CD8-positive, alpha-beta memory T cell (primary cell): ENCODE measurements at places on chromosomes 4 and X.

DNA sequence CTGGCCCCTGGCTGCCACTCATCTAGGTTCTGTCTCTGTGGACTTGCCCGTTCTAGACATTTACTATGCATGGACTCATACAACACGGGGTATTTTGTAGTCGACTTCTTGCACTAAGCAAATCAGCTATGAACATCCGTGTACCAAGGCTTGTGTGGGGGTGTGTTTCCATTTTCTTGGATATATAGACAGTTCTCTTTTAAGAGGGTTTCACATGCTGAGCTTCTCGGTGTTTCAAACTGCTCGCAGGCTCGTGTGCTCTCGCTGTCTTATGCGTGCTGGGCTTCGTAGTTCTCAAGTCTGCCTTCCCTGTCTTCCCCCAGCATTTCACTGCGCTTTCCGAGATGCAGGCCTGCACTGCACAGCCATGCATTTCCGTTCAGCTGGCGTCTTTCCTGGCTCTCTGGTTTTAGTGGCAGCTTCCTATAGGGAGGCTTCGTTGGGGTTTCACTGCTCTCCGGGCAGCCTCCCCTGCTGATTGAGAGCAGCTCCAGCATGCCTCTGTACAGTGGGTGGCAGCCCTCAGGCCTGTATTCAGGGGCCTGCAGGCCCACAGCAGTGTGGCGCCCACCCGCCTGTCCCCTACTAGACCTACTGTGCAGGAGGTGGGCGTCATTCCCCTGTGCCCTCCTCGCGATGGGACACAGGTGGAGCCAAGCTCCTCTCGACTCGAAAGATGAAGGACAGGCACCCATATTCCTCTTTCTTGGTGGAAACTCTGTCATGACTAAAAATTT, 27.6 kb downstream of the ZBTB49 start:
- no peak for DNase-seq

GRCh38 chr4:93828995-93829819, 654 bp downstream of the ATOH1 start:
- DNase-seq: no peak

GRCh38 chr4:85703096-85703495, 228.1 kb downstream of the ARHGAP24 start:
- no peak for DNase-seq

- DNase-seq: no peak
Observed at GRCh38 chr4:30757357-30757756, 37.2 kb downstream of the PCDH7 start.

DNA sequence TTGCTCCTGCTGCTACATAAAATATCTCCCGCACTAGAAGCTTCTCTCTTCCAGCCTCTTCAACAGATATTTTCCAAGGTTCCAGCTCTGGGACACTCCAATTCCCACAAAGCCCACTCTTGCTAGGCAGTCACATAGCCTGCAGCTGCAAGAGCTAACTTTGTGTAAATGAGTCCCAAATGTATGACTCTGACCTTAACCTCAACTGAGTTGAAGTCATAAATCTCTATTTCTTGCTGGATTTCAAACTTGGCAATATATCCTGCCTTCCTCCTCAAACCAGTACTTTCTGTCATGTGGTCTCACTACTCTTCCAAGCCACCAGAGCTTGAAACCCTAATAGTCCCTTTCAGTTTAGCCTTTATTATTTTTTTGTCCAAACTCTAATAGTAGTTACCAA, 315.4 kb upstream of the GRIA3 start:
- no peak for DNase-seq

GRCh38 chr4:8221985-8222384, 22.9 kb downstream of the SH3TC1 start:
- no peak for DNase-seq

DNA sequence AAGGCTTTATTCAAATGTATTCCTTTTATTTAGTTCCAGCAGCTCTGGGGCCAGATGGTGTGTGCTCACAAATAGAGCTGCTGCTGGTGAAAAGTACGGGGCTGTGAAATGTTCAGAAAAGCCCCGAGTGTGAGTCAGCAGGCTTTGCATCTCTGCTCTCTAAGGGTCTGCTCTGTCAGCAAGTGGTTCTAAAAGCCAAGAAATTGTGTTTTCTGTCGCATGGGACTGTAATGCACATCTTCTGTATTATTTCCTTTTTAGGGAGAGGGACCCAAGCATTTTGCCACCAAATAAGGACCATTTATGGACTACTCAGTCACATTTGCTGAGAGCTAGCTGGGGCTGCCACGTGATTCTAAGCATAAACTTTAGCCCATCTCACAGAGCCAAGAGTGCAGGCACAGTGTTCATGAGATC, 82.9 kb upstream of the NHS start:
- DNase-seq: no peak

DNA sequence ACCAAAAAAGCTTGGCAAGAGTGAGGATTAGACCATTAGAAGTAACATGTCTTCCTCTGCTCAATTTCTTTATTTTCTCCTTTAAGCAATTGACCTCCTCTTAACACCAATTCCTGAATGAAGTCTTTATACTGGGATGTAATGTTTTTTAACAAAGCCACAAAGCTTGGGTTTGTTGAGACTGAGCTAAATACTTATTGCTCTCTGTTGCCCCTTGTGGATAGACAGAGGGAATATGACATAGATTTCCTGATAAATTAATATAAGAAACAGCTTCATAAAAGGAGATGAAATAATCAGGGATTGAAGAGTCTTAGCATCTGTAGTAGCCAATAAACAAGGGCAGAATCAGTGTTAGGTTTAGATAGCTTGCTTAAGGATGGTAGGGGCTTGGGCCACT, 57.6 kb downstream of the CCDC160 start:
- DNase-seq: no peak

- DNase-seq: peak; percentile 48
Observed at GRCh38 chr4:146488495-146489174, 33.1 kb downstream of the SLC10A7 start.

- DNase-seq: no peak
Observed at GRCh38 chrX:70096052-70096451, 33.8 kb downstream of the OTUD6A start.

GRCh38 chr4:89829470-89830138, 7.4 kb downstream of the SNCA start:
- no peak for DNase-seq

DNA sequence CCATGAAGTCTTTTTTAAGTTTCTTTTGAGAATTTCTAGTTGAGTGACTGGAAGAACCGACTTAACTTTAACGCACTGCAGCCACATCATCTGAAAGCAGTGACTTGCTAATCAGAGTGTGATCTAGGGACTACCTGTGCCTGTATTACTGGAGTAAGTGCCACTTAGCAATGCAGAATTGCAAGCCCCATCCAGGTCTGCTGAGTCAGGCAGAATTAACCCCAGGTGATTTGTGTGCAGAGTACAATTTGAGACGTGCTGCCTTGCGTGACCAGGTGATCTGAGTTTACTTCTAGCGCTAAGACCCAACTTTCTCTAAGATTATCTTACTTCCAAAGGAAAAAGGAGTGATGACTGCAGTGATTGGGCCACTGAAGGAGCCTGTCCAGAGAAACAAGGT, 85.3 kb downstream of the CLCN4 start:
- no peak for DNase-seq

DNA sequence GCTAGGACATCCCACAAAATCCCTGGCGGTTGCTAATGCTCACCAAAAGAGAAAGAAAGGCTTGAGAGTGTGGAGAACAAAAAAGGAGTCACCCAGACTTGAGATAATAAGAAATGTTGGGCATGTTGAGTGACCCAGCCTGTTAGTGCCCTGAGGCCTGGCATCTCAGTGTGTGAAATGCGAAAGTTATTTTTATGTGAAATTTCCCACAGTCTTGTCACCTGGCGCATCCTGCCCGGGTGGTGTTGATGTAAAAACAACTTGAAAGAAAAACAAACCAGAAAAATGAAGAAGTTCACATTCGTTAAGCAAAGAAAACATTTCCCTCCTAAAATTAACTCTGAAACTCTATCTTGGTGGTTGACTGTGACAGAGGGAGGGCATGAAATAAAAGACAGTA, 495.2 kb downstream of the MID1IP1 start:
- DNase-seq: no peak

GRCh38 chr4:125266901-125267604, 47.7 kb upstream of the FAT4 start:
- no peak for DNase-seq

DNA sequence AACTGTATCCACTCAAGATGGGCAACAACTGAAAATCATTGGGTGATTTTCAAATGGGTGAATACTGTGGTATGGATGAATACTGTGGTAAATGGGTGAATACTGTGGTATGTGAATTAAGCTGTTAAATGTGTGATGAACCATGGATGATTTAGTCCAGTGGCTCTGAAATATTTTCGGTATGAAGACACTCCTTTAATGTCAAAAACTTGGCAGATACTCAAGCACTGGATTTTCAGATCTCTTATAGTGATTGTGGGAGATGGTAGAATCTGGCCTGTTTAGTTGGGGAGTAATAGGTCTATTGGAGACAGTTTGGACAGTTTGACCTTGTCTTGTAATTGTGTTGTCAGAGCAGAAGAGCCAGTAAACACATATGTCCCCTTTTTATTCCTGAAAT, 45.7 kb downstream of the SSX7 start:
- DNase-seq: no peak

- no peak for DNase-seq
Observed at GRCh38 chr4:31417040-31417439, 696.9 kb downstream of the PCDH7 start.

- no peak for DNase-seq
Observed at GRCh38 chrX:41300758-41301437, 33.1 kb upstream of the DDX3X start.

DNA sequence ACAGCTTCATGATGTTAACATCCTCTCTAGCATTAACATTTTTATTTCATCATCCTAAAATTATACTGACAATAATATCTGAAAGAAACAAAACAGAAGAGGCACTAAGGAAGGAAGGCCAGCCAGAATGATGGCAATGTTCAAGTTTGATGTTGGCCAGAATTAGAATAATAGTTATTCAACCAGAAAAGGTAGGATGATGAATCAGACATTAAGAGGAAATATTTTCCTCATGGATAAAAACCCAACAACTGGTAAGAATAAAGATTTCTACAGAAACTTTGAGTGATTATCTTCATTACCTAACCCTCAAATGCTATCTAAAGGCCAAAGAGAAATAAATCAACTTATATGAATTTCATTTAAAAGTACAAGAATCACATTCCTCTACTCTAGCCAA, 105.2 kb downstream of the PDE5A start:
- DNase-seq: no peak

- no peak for DNase-seq
Observed at GRCh38 chr4:37981425-37981824, 21.2 kb downstream of the PTTG2 start.

DNA sequence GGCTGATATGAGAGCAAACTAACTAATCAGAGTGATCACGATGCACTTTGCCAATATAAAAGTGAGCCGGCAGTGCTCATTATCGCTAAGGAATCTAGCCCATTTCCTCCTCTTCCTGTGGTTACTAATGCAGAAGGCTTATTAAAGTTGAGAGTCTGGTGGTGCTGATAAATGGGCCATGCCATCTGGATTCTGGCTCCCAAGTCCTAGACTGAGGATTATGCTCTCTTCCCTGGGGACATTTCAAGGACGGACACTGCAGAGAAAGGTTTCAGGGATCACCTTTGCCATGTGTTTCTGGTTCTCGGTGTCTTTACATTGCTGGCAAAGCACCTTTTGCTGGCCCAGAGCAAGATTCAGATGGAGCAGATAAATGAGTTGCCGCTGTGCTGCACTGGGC, 85.3 kb downstream of the RTL5 start:
- DNase-seq: no peak

DNA sequence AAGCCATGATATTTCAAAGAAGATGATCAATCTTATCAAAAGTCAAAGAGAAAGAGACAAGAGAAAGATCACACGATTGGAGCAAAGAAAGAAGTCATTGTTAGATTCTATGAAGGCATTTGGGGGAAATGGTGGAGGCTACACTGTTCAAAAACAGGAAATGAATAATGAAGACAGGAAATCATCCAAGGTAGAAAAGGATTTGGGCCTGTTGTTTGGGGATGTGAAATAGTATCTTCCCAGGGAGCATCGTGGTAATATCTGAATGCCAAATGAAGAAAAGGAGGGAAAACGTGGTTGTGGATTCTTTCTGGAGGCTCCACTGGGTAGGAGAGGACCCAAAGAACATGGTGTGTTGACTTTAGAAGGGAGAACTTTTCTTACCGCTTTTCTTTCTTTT, 482.4 kb downstream of the NLGN4X start:
- DNase-seq: no peak
